Globus pallidus (tissue), 1 donor: ENCODE measurements at places on chromosomes 5 and 9.

DNA sequence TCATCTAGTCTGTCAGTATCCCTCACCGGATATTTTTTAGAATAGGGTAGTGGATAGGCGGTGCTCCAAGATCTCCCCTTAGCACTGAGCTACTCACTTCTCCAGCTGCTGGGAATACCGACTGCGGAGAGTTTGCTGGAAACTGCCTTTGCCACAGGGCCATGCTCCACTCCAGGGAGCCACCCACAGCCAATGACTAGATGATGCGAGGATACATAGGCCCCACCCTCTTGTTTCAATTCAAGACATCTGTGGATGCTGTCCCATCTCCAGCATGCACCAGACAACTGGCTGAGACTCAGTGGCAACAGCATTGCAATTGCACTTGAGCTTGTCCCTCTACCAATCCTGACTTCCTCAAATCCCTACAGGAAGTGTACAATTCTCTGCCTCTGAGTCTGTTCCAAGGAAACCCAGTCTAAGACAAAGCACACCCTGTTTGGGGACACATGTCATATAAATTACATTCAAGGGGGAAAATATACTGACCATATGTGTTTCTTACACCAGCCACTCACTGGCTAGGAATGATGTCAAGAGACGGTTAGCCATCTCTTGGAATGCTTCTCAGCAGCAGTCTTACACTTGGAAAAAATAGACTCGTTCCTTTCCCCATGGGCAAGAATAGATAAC lies 312.6 kb upstream of the KIF2A start:
- DNase-seq = no peak

DNA sequence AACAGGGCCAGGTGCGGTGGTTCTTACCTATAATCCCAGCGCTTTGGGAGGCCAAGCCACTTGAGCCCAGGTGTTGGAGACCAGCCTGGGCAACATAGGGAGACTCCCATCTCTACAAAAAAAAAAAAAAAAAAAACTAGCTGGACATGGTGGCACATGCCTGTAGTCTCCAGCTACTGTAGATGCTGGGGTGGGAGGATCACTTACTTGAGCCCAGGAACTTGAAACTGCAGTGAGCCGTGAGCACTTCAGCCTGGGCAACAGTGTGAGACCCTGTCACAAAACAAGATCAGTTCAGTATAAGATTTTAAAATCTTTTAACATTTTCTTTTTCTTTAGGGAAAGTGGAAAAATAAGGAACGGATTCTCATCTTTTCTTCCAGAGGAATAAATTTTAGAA lies 2.5 kb downstream of the BRIX1 start:
- DNase-seq = no peak

DNA sequence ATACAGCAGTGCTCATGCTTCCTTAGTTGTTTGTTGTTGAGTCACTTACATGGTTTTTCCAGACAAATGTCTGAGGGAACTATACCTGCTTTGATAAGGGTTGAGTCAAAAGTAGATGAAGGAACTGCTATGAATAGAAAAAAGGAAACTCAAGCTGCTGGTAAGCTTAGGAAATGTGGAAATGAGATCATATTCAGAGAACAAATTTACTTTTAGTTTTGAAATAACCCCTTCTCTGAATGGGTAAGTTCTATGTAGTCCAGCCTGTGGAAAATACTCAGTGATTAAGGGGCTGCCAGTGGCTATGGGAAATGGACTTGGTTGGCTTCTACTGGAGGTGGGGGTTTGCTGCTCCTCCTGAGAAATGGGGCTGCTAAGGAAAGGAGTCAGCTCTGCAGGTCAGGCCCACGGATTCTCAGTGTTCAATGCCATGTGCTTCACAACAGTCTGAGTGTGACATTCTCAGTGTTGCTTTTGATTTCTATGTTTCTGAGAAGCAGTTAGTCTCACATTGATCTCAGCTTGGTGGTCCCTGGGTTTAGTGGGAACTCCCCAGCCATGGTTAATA lies 47.7 kb upstream of the GLRX start:
- no peak for DNase-seq

DNA sequence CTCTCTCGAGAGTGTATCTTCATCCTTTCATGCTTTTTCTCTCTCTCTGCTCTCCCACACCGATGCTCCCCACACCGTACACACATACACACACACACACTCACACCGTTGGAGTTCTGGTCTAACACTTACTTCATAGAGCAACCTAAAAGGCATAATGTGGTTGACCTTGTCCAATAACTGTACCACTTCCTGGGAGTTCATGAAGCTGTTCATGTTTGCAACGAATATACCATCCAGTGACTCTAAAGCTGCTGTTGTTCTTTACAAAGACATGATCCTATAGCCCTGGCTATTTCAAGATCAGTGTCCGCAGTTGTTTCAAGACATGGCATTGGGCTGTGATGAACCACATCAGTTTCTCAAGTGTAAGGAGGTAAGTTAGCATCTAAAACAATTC lies 10.0 kb downstream of the MEF2C start:
- no peak for DNase-seq

DNA sequence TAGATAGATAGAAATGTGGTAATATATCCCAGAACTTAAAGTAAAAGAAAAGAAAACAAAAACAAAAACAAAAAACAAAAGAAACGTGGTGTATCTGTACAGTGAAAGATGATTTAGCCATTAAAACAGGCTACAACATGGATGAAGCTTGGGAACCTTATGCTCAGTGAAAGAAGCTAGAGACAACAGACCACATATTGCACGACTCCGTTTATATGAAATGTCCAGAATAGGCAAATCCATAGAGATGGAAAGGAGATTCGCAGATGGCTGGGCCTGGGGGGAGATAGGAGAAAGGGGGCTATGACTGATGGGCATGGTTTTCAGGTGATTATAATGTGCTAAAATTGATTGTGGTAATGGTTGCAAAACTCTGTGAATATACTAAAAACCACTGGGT lies 86.6 kb downstream of the ROR2 start:
- DNase-seq = no peak

DNA sequence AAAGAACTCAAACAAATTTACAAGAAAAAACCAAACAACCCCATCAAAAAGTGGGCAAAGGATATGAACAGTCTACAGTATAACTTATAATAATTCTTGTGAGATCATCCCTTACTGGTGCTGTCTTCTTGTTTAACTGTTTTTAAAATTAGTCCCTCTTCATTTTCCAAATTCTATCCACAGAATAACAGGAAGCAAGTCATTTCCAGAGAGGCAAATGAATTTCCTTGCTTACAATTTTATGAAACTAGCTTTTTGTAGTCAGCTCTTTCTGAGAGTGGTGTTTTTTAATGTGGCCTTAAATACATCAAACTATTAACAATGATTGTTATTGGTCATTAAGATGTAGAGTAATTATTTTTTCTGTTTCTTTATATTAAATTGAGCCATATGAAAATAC lies 40.6 kb downstream of the FAM174A start:
- DNase-seq = no peak

GRCh38 chr9:95497772-95498171 lies 19.0 kb downstream of the PTCH1 start:
- DNase-seq = no peak

- no peak for DNase-seq
These were observed 4.3 kb downstream of the ERAP2 start for GRCh38 chr5:96880444-96881164.

DNA sequence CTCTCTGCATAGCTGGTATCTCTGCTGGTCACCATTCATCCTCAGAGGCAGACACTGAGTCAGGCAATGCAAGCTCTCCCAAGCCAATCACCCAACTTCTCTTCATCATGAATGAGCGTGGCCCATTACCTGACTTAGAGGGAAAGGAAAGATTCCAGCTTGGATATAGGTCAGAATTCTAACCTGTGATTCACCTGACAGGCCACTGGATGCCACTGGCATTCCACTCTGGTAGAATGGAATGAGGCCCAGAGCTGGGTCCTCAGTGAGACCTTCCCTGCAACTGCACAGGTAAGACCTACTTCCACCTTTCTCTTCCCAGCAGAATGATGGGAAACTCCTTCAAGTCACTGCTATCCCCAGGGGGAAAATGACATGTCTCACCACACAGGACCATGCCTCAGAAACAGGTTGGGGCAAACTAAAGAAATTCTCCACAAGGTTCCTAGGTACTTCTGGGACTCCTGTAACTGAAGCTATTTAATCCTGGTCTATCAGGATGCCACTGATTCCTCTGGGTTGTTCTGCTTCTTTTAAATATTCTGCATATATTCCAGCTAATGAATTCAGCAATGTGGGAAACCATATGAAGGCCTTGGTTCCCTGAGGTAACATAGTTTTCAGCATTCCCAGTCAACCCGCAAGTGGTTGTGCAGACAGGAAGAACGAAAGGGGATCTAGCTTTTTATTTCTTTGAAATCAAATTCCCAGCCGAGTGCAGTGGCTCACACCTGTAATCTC lies 62.0 kb downstream of the SUSD1 start:
- no peak for DNase-seq

DNA sequence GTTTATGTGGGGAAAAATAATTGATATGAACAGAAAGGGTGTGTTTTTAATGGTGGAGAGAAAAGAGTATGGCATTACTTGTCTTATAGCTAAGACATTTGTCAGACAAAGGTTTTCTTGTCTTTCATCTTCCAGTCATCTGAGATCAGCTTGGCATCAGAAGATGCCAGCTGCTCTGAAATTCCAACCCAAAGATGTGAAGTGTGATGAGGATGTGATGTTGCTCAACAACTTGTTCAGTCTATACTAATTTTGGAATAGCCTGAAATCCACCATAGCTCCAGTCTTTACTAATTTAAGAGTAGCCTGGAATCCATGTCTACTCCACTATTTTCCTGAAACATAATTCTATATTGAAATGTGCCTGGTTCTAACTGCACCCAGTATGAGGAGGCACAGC lies 182.3 kb downstream of the CFAP90 start:
- DNase-seq = no peak

GRCh38 chr5:24899180-24899579 lies 254.4 kb upstream of the CDH10 start:
- no peak for DNase-seq

DNA sequence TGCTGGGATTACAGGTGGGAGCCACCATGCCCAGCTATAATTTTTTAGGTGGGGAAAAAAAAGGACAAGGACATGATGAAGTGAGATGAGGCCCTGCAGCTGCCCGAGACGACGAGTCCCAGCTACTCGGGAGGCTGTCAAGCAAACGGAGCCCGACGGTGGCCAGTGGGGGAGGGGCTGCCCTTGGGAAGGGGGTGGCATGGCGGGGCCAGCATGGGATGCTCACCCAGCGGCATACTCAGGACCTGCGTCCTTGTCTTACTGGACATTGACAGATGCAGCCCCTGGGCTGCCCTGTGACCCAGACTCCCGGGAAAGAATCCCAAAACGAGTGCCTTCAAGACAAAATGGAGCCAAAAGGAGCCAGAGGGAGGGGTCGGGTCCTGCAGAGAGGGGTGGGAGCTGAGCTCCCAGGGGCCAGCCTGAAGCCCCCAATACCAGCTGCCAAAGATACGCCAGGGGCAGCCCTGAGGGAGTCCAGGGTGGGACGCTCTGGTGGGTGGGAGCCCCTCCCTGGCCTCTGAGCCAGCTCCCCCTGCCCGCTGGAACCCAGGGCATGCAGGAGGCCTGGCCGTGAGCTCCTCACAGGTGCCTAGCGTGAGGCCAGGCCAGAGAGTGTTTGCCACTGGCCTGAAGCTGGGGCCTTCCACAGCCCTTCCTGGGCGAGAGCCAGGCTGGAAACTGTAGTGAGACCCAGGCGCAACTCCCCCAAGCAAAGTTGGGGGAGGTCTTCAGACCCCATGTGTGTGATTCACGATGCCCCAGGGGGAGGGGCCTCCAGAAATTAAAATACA lies 15.7 kb downstream of the CCDC187 start:
- no peak for DNase-seq

- no peak for DNase-seq
These were observed 251.6 kb downstream of the ADGRV1 start for GRCh38 chr5:90810211-90810610.

DNA sequence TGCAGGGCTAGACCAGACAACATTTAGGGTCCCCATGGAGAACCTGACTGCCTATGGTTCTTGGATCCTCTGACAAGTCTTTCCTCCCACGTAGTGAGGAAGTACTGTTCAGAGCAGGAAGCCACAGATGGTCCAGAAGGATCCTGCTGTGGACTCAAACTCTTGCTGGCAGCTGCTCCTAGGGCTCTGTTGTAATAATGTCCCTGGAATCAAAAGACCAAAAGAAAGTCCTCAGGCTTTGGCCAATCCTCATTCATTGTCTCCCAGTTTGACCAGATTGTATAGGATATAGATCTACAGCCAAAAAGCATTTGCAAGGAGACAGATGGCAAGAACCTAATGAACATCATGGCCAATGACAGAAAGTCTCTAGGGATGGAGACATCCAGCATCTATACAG lies 53.9 kb downstream of the SEMA6A start:
- no peak for DNase-seq

DNA sequence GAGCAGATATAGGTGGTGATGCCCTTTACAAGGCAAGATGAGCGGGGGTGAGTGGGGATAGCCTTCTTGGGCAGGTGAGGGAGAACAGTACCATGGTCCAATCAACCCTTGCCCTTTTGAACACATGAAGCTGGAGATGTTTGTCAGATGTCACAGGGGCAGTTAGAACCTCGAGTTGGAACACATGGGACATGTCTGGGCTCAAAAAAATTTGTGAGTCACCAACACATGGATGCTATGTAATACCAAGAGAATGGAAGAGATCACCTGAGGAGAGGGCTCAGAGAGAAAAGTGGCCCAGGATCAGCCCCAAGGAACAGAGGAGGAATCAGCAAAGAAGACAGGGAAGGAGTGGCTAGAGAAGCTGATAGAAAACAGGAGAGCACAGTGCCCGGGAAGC lies 4.7 kb downstream of the PHYKPL start:
- no peak for DNase-seq

DNA sequence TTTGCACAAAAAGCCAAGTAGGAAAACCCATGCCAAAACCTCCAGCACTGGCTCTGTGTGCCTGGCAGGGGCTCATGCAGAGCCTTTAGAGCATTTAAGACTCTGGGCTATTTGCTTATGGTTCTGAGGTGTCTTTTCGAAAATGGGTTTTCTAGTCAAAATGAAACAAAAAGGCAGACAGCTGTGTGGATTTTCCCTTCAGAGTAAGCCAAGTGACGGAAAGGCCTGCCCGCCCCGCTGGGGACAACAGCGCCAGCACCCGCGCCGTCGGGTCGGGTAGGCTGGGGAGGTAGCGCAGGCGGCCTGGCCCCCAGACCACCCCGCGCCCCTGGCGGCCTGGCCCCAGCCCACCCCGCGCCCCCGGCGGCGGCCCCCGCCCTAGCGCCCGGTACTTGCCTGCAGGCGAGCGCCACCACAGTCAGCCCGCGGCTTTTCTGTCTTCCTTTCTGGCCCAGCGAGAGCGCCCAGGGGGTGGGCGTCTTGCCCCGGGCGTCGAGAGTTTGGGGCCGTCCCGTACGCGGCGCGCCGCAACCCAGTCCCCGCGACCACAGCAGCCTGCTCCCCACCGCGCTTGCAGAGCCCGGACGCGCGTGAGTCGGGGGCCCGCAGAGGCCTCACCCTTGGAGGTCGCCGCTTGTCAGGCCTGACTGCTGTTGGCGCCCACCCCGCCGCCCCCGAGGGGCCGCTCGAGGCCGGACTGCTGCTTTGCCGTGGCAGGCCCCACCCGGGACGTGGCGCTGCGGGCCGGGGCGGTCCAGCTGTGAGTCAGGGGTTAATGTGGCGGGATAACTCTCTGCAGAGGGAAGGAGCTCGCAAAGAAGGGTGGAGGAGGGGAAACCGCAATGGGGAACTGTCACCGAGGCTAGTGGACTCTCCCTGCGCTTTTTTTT lies at the start of gene TICAM2:
TICAM2 (minus strand) TSS at position 779 of the 890 bp plus-strand sequence. CDS start 21,223 bp downstream, outside the sequence.
- DNase-seq = peak; percentile 72

- no peak for DNase-seq
These were observed 3.8 kb downstream of the NKD2 start for GRCh38 chr5:1012313-1012841.
